ENCODE measurements at places on chromosomes 12 and 14.

- no peak overlapping the region for H3K4me3 ChIP-seq
- H3K4me1 ChIP-seq = no peaks in the 10 kb centered on the region
- no peaks in the 10 kb centered on the region for H3K36me3 ChIP-seq
Observed at GRCh38 chr12:99767809-99768208, 120.3 kb downstream of the GARIN6 start.

GRCh38 chr12:52949413-52950331 is 754 bp downstream of the KRT18 start:
- no peak for DNase-seq
- peaks cover 7% of the 10 kb centered on the region for H3K4me1 ChIP-seq
- H3K27me3 ChIP-seq = peaks cover 12% of the 10 kb centered on the region
- no peaks in the 10 kb centered on the region for H3K36me3 ChIP-seq

DNA sequence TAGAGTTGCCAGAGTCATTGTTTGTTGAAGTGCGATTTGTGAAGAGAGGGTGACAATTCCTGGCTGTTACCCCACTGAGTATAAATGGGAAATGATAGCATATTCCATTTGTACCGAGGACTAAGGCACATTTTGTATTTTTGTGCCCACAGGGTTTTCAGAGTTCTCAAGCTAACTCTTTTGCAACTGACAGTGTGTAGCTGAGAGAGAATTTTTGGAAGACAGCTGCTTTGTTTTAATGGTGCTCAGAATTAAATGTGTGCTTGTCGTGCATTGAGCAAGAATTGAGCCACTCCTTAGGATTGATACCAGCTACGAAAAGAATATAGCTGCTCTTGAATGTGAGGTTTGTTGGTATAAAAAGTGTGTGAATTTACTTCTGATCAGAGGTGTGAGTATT is 21.7 kb downstream of the ANKRD13A start:
- no peak overlapping the region for H3K4me3 ChIP-seq
- DNase-seq = no peak
- peaks cover 6% of the 10 kb centered on the region for H3K4me1 ChIP-seq
- H3K36me3 ChIP-seq = peaks cover 25% of the 10 kb centered on the region

- no peak overlapping the region for H3K4me3 ChIP-seq
- no peaks in the 10 kb centered on the region for H3K4me1 ChIP-seq
- DNase-seq = no peak
- H3K27me3 ChIP-seq = no peaks in the 10 kb centered on the region
- no peak overlapping the region for H3K27ac ChIP-seq
Observed at GRCh38 chr14:38039496-38039895, 168.2 kb upstream of the SSTR1 start.

GRCh38 chr12:6821591-6822425 is at the start of gene GPR162:
Gene GPR162, plus strand, starts transcription at chr12:6821821. Its CDS starts 2,078 bp downstream, at chr12:6823899.
- no peak within 1 kb of the TSS for H3K27ac ChIP-seq
- H3K4me3 ChIP-seq = peak within 1 kb of the TSS; percentile 47
- DNase-seq = no peak
- peaks cover 24% of the 10 kb centered on the region for H3K4me1 ChIP-seq
- H3K27me3 ChIP-seq = peaks cover 43% of the 10 kb centered on the region

DNA sequence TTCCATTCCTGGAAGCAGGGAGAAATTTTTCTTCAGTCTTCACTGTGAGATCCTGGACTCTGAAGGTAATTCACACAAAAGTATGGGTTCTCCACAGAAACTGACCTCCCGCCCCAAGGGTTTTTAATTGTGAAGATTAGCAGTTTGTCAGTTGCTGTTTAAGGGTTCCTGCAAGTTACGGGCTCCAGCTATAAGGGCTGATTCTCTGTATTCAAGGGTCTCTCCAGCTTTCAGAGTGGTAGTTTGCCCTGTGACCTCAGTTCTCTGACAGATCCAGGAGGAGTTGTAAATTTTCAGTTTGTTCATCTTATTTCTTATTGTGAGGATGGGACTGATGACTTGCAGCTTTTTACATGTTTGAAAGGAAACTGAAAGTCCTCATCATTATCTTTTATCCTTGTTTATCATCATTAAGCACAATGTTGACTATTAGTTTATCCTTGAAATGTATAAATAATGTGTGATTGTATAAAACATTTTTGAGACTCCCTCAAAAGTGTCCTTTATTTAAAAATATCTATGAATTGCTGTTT is 110.9 kb downstream of the SCAF11 start:
- no peak overlapping the region for H3K27ac ChIP-seq
- H3K4me1 ChIP-seq = peaks cover 6% of the 10 kb centered on the region
- no peak for DNase-seq
- H3K27me3 ChIP-seq = no peaks in the 10 kb centered on the region

DNA sequence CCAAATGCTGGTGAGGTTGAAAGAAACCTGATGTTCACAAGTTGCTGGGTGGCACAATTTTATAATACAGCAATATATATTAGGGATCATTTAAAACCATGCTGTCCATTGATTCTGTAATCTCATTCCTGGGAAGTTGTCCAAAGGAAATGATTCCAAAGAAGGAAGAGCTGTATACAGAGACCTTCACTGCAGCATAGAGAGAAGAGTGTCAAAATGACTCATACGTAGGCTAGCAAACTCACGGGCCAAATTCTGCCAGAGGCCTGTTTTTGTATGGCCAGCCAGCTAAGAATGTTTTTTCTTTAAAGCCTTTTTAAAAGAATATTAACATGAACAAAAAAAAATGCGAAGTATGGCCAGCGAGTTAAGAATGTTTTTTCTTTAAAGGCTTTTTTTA is 69.2 kb upstream of the MED13L start:
- no peak overlapping the region for H3K4me3 ChIP-seq
- no peak for DNase-seq
- peaks cover 3% of the 10 kb centered on the region for H3K36me3 ChIP-seq
- H3K4me1 ChIP-seq = peaks cover 13% of the 10 kb centered on the region
- no peak overlapping the region for H3K27ac ChIP-seq

DNA sequence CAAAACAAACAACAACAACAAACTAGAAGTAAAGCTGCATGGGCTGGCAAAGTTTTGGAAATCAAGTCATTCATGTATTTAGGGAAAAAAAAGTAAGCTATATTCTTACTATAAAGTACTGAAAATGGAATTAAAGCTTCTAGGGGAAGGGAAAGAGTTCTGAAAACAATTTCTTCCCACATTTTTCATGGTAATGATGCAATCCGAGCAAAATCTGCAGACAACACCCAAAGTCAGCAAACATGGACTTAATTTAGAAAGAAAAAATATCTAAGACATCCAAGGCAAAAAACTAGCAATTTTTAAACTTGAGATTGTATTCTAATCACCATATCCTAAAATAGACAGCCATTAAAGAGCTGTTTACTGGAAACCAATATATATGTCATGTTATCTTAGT is 86.3 kb downstream of the LRP6 start:
- H3K36me3 ChIP-seq = no peaks in the 10 kb centered on the region
- H3K27ac ChIP-seq = no peak overlapping the region
- H3K4me3 ChIP-seq = no peak overlapping the region
- H3K27me3 ChIP-seq = peaks cover 4% of the 10 kb centered on the region

GRCh38 chr12:3571323-3571722 is 80.3 kb downstream of the PRMT8 start:
- no peaks in the 10 kb centered on the region for H3K4me1 ChIP-seq
- peaks cover 6% of the 10 kb centered on the region for H3K27me3 ChIP-seq
- H3K4me3 ChIP-seq = no peak overlapping the region
- H3K27ac ChIP-seq = no peak overlapping the region

DNA sequence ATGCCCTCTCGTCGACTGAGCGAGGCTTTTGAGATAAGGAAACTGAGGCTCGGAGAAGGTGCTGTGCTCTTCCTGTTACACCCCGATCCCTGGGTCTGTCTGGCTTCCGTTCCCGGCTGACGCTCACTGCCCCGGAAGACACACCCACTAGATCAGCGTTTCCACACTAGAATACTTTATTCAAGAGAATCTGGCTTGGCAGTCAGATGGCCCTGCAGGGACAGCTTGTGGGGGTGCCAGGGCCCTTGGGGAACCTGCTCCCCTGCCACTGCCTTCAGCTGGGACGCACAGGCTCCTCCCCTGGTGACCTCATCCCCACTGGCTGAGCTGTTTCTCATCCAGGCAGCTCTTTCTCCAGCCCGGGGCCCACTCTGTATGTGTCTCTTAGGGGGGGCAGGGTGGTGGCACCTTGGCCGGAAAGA is 13.7 kb downstream of the PGF start:
- no peak for DNase-seq
- H3K27me3 ChIP-seq = no peaks in the 10 kb centered on the region
- H3K36me3 ChIP-seq = no peaks in the 10 kb centered on the region
- H3K4me3 ChIP-seq = peak overlapping the region; percentile 71
- H3K27ac ChIP-seq = peak overlapping the region; percentile 91
- peaks cover 42% of the 10 kb centered on the region for H3K4me1 ChIP-seq

DNA sequence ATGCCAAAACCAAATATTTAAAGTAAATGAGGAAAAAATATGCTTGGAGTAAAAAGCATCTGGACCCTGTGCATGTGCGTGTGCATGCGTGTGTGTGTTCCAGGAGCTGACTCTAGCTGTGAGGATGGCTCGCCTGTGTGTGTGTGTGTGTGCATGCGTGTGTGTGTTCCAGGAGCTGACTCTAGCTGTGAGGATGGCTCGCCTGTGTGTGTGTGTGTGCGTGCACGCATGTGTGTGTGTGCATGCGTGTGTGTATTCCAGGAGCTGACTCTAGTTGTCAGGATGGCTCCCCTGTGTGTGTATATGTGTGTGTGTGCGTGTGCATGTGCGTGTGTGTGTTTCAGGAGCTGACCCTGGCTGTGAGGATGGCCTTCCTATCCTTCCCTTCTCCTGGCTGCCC is 357.7 kb downstream of the CACNA1C start:
- no peaks in the 10 kb centered on the region for H3K36me3 ChIP-seq
- H3K27ac ChIP-seq = no peak overlapping the region
- peaks cover 3% of the 10 kb centered on the region for H3K4me1 ChIP-seq
- H3K4me3 ChIP-seq = no peak overlapping the region

DNA sequence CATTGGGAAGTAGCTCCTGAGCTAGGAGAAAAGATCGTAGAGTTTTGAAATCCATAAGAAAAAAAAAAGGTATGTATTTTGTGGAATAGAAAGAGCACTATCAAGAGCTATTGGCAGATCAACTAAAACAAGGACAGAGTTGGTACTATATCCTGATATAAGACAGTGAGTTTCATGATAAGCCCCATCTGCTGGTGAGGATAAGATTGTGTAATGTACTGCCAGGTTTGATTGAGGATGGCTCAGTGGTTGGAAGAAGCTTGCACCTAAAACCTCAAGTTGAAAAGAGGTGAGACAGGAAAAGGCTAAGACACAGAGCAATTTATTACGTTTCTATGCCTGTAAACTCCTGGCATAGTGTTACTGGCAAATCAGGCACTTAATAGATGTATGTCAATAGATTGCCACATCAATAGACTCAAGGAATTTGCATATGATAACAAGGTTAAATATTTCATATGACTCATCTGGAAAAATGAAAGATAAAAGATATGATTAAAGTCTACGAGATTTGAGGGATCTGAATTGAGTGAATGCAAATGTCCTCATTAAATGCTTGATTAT is 525.6 kb downstream of the FLRT2 start:
- H3K27me3 ChIP-seq = no peaks in the 10 kb centered on the region
- no peak overlapping the region for H3K27ac ChIP-seq
- no peak for DNase-seq
- H3K36me3 ChIP-seq = no peaks in the 10 kb centered on the region
- H3K4me3 ChIP-seq = no peak overlapping the region

GRCh38 chr12:16110596-16110995 is 166.9 kb downstream of the SLC15A5 start:
- DNase-seq = no peak
- H3K4me1 ChIP-seq = no peaks in the 10 kb centered on the region
- no peak overlapping the region for H3K4me3 ChIP-seq
- H3K27me3 ChIP-seq = peaks cover 2% of the 10 kb centered on the region
- H3K27ac ChIP-seq = no peak overlapping the region
- no peaks in the 10 kb centered on the region for H3K36me3 ChIP-seq

DNA sequence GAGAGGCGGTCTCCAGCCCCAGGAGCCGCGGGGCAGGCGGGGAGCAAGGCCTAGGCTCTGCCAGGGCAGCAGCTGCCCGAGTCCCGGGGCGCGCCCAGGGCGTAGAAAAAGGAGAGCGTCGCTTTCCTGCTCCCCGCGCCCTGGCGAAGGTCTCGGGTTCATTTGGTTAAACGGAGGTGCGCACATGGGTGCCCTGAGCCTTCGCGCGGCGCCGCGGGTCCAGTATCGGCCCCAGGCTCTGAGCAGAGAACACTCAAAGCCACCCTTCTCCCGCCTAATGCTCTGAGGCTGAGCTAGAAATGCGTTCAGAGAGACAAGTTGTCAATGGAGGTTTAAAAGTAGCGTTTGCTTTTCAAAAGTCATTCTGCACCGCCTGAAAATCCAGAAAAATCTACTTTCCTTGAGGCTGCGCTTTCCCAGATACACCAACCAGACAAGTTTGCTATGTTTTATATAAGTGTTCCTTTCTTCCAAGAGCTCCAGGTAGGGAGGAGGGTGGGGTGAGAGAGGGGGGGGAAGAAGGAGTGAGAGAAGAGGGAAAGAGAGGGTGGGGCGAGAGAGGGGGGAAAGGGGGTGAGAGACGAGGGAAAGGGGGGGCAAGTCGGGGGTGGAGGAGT is 1.5 kb downstream of the TMEM132C start:
- no peak overlapping the region for H3K27ac ChIP-seq
- no peak overlapping the region for H3K4me3 ChIP-seq
- H3K36me3 ChIP-seq = no peaks in the 10 kb centered on the region
- peaks cover 9% of the 10 kb centered on the region for H3K27me3 ChIP-seq
- DNase-seq = no peak

DNA sequence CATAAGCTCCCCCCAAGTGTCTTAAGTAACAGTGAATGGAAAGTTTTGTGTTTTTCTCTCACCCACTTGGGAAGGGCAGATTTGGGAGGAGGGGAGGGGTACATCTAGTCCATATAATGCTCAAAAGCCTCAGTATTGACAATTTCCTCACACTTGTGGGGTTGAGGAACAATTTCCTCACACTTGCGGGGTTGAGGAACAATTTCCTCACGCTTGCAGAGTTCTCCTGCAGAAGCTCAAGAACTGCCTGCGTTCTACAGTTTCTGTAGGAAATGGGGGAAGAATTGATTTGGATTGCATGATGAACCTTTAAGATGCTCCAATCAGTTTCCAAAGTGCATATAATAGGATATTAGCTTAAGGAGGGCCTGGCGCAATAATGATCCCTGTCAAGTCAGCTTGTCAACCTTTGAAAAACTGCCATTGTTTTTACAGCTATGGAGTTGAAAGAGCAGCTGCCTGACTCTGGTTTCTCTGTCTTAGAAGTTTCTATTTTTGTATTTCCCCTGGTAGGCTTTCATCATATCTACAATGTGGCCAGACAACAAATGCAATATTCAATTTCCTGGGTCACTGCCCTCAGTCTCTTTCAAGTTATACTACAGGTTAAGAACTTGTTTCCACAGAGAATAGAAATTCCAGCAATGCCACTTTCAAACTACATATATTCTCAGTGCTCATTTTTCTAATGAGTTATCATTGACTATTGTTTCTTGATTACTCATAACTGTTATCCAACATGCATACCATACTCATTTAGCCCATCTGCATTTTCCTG is 66.5 kb downstream of the PLEKHG7 start:
- no peaks in the 10 kb centered on the region for H3K27me3 ChIP-seq
- DNase-seq = no peak
- H3K27ac ChIP-seq = peak overlapping the region; percentile 77
- peaks cover 6% of the 10 kb centered on the region for H3K4me1 ChIP-seq
- no peak overlapping the region for H3K4me3 ChIP-seq

- no peaks in the 10 kb centered on the region for H3K36me3 ChIP-seq
- peaks cover 43% of the 10 kb centered on the region for H3K4me1 ChIP-seq
- no peak for DNase-seq
Observed at GRCh38 chr14:101774814-101775213, 13.3 kb downstream of the PPP2R5C start.

Data from memory B cell (primary cell).